ENCODE measurements at places on chromosomes 1 and 21. TPM values are rescaled to one million over a fixed set of nuclear protein-coding genes. Genes with fewer than 3 reads are reported as not detected.

GRCh38 chr21:32279377-32279680, 480 bp upstream of the MIS18A start:
- DNase-seq = no peak

Gene MAN1C1
- 20.4 TPM for total RNA-seq

Gene PLEKHN1
- 1.2 TPM for total RNA-seq

DNA sequence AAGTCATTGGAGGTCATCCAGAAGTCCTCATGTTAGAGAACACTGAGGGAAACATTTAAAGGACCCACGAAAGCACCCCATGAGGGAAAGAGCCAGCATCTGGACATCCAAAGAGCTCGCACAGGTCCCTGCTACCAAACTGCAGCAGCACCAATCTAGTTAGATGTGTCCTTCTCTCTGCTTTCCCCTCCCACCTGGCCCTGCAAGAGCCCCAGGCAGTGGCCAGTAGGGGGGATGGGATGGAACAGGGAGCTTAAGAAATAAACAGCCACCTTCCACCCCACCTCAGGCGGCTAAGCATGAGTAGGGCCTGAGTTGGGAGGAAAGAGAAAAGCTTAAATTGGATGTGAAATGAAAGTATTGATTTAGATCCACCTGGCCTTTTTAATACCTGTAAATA, 175.9 kb upstream of the KCND3 start:
- DNase-seq = no peak

Gene DPT
- 18.6 TPM for total RNA-seq

DNA sequence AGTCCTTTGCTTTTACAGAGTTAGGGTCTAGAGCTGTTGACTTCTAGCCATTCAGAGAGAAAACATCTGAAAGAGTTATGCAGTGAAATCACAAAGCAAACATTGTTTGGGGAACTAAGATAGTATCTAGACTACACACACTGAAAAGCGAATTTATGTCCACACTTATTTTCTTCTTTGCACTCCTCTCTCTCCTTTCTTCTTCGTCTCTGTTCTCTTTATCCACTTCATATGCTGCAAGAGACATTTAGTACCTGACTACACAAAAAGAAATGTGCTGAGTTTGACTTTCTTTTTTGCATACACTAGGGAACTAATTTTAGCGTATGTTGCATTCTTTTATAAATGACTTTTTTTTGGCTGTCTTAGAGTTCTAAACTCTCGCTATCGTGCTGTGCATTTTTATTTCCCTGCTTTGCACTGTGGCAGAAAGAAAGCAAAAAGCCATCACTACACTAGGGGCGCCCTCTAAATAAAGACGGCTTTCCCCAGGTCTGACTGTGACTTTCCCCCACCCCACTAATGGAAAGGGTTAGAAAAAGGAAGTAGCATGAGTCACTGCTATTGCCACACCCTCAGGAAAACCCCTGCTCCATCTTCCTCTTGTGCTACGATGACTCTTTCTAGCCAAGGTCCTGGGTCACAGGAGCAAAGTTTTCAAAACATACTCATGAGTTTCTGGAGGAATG, 65.7 kb downstream of the MAP3K7CL start:
- peak; percentile 49 for DNase-seq

GRCh38 chr1:151384584-151384983, 12.1 kb upstream of the SELENBP1 start:
- no peak for DNase-seq

DNA sequence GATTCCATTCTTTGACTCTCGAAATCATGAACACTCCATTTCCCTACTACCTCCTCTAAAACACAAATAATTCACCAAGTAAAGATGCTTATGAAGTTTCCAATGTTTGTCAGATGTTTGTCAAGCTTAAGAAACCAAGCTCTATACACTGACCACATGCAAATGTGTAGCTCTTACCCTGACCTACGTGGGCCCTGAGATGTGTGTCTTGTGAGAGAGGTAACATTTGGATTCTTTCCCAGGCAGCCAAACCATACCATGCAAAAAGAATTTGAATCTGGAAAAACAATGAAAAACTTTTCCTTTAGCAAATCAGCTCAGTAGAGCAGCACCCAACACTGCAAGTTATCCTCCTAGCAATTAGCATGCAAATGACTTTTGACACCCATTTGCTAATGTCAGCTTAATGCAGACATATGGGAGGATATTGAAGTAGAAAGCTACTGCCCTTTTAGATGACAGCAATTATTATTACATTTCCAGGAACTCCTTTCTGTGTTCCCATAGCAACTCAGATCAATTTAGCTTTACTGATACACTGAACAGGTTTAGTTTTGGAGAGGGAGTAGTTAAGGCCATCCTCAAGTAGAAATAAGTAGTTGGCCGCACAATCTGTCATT, 83.2 kb upstream of the RGS4 start:
- no peak for DNase-seq

DNA sequence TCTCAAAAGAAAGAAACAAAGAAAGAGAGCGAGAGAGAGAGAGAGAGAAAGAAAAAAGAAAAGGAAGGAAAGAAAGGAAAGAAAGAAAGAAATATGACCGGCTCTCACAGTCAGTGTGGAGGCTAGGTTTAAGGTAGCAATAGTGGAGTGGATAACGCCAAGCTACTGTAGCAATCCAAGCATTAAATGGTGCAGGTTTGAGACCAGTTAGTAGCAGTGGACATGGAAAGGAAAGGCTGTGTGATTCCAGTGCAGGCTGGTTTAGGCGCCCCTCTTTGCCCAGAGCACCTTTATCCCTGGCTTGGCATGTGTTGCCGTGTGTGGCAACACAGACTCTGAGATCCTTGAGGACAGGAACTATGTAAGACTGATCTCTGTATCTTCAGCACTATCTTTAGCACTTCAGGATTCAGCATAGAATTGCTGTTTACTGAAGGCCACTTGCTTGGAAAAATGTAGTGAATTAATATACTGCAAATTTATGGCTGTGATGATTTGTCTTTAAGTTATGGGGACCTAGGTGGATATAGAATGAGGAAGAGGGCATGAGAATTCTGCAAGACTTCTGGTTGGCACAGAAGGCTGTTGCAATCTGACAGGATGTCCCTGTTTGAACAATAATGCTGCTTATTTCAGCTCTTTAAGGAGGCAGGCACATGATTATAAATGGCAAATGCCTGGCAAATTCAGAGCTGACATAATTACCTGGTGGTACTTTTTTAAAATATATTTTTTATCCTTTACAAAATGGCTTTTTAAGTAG, 10.8 kb upstream of the OSBPL9 start:
- DNase-seq = no peak

DNA sequence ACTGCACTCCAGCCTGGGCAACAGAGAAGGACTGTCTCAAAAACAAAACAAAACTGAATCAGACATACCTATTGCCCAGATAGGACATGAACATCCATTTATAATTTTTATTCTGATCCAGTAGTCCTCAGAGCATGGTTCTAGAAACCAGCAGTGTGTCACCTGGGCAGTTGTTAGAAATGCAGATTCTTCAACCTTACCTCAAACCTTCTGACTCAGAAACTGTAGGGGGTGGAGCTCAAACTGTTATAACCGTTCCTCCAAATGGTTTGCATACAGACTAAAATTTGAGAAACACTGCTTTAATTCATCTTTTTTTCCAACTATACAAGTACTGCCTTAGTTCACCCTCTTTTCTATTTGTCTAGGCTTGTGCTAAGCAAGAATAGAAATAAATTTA, 6.0 kb downstream of the NASP start:
- DNase-seq = no peak

DNA sequence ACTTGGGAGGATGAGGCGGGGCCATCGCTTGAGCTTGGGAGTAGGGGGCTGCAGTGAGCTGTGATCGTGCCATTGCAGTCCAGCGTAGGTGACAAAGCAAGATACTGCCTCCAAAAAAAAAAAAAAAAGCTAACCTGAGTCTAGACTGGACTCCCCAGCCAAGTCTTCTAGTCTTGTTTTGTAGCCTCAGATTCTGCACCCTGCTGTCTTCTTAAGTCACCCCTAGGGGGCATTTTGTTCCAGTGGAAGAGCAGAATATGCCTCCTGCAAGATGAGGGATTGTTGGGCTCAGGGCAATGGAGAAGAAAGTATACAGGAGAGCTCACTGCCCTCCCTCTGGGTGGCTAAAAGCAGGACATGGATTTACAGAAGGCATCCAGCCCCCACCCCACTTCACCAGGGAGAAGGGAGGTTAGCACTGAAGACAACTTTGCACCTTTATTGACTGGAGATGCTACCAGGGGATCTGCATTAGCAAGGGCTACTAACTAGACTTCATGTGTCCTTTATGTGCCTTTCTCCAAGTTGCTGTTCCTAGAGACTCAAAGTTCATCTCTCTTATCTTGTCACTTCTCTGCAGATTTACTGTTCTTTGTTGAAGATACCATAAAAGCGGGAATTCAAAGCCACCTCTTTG, 15.3 kb upstream of the RNF187 start:
- DNase-seq = no peak

- peak; percentile 65 for DNase-seq
Observed at GRCh38 chr1:24300971-24301784, 18.0 kb upstream of the GRHL3 start.

- no peak for DNase-seq
Observed at GRCh38 chr1:228799924-228800323, 64.6 kb downstream of the RHOU start.

GRCh38 chr1:26220199-26220912, 13.6 kb upstream of the CEP85 start:
- DNase-seq = no peak

GRCh38 chr1:22018583-22019559, 17.4 kb downstream of the CELA3A start:
- peak; percentile 64 for DNase-seq

DNA sequence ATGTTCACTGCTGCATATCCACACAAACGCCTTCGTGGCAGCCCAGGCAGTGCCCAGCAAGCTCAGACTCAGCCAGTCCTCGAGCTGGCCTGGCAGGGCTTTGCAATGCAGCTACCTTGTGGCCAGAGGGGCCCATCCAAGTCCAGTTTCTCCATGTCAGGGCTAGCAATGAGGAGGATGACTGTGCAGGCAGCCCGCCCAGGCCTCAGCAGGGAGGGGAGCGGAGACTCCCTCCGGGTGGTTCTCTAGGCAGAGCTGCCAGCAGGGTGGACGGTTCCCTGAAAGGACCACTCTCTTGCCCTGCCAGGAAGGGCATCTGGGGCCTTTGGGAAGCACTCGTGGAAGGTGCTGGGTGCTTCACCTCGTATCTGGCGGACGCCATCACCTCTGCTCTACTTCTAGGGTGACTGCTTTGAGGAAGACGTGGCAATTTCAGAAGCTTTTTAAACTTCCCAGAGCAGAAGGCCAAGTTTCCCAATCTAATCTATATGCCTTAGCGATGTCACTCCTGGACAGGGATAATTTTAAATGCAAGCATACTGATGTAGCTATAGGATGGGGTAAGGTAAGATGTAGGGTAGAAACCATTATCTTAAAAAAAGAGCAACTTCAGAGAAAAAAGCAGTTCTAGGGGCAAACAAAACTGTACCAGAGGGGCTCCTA, 56.2 kb downstream of the RUNX1 start:
- DNase-seq = no peak

- DNase-seq = no peak
Observed at GRCh38 chr21:26534517-26534916, 38.6 kb downstream of the CYYR1 start.

Gene CRYBG2
- 2.1 TPM for total RNA-seq

Gene SPRR2F
- not detected for total RNA-seq

DNA sequence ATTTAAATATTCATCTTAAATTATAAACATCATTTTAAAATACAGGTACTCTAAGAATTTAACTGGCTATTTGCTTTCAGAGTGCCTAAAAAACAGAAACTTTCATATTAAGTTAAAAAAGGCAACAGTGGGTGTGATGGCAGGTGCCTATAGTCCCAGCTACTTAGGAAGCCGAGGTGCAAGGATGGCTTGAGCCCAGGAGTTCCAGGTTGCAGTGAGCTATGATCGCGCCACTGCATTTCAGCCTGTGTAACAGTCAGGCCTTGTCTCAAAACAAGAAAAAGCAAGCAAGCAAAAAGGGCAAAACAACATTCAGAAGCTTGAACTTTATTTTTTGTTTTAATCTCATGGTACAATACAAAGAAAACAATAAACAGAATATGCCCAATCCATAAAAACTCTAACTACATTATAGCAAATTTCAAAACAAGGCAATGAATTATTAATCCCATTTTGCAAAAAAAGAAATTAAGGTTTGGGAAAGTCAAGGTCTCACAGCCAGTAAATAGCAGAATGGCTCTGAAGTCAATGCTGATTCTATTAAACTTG, 15.2 kb downstream of the ENAH start:
- DNase-seq = no peak

DNA sequence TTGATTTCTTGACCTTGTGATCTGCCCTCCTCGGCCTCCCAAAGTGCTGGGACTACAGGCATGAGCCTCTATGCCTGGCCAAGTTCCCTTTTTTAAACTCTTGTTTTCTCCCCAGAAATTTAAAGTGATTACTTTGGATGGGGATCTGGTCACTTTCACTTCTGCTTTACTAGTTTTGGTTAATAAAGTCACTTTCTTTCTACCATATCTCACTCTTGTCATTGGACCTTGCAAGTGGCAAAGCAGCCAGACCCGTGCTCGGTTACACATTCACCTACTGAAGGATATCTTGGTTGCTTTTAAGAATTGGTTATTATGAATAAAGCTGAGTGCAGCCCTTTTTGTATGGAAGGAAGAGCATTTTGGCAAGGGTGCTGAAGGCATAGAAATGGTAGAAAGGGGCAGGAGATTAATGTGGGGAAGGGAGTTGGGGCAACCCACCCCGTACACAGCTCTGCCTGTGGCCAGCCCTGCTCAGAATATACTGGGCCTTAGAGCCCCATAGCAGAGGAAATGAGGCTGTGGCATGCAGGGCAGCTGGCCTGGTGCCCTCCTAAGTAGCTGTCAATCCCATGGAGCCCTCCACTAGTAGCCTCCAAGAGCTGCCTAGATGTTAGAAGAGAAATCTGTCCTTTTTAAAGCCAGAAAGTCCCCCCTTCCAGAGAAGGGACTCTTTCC, 40.7 kb downstream of the CD2 start:
- DNase-seq = no peak

Gene PRKAA2
- total RNA-seq = 1.9 TPM

Gene AMPD1
- total RNA-seq = 0.21 TPM

Gene PTCH2
- total RNA-seq = 1.0 TPM

DNA sequence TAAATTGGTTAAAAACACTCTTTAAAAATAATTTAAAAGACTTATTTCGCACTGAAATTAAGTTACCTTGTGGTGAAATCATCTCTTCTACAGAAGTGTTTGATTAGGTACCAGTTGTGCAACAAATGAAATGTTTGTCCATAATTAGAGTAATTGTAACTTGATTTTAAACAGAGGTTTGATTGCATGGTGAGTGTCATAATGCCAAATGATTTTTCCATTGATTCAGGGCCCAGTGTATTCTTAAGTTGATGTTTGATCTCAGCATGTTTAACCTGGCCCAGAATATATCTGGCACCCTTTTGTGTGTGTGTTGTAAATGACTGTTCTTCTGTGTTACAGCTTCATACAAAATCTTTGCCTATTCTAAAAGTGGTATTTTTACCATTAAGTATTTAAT, 28.5 kb downstream of the LRRC8B start:
- no peak for DNase-seq

Measured in lower lobe of right lung (tissue), 2 donors.